Naive thymus-derived CD8-positive, alpha-beta T cell (primary cell): ENCODE measurements at places on chromosomes 5 and 9. TPM values are rescaled to one million over a fixed set of nuclear protein-coding genes. Genes with fewer than 3 reads are reported as not detected.

GRCh38 chr9:98040212-98040611 is 16.3 kb upstream of the NANS start:
- no peak for DNase-seq
- H3K4me1 ChIP-seq: peaks cover 4% of the 10 kb centered on the region

DNA sequence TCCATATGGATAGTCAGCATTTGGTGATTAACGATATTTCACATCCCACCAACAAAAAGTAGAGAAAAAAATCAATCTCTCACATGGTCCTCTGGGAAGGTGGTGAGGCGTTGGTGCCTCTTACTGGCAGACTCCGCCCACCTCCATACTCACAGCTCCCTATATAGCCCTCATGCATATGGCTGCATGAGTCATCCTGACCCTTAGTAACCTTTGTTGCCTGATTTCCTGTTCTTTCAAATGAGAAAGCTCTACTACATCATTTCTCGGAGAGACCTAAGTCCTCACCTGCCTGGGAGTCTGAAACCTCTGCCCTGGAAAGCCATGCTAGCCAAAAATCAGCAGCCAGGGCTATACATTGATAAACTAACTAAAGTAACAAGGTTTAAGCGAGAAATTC is 33.3 kb upstream of the ABCA1 start:
- no peak for DNase-seq
- no peak overlapping the region for H3K27ac ChIP-seq
- H3K4me3 ChIP-seq: no peak overlapping the region

The TMEM174 gene
- not detected for total RNA-seq

DNA sequence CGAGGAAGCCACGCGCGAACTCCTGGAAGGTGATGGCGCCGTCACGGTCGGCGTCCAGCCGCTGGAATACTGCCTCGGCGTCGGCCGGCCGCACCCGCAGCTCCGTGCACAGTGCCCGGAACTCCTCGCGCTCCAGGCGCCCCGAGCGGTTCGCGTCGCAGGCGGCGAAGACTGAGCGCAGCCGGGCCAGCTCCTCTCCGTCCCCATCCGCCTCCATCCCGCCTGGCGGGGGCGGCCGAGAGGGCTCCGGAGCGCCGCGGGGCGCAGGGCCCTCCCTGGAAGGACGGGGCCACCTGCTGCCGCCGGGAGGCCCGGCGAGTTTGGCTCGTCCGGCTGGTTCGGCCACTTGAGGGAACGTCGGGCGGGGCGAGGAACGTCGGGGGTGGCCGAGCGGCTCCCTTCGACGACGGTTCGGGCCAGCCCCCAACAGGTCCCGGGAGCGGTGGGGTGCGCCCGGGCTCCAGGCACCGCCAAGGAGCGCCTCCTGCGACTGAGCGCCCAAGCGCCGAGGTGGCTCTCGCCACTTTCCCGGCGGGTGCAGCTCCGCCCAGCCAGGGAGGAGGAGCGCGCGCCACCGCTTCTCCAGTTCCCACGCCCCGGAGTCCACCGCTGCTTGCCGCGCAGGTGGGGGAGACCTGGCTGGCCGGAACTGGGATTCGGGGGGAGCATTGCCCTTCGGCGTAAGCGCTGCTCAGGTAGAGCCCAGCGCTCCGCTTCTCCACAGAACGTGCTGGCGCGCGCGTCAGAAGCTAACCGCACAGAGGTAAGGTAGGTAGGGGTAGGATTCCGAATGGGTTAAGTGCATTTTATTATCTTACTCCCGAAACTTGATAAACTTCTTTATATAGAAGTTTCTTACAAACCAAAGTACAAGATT is at the start of gene RASEF:
Gene RASEF (minus strand): TSS at position 492 of the 877 bp plus-strand sequence. CDS start 275 bp downstream, at position 217.
- H3K27me3 ChIP-seq: peaks cover 67% of the 10 kb centered on the region
- no peak for DNase-seq
- no peak within 1 kb of the TSS for H3K27ac ChIP-seq

The ZFP37 gene
- total RNA-seq: 2.6 TPM

GRCh38 chr9:75101004-75101588 is 12.8 kb downstream of the OSTF1 start:
- no peak for DNase-seq
- peaks cover 33% of the 10 kb centered on the region for H3K4me1 ChIP-seq
- no peak overlapping the region for H3K4me3 ChIP-seq
- H3K27me3 ChIP-seq: no peaks in the 10 kb centered on the region
- peak overlapping the region; percentile 85 for H3K27ac ChIP-seq
- no peaks in the 10 kb centered on the region for H3K36me3 ChIP-seq

- H3K4me3 ChIP-seq: no peak overlapping the region
- no peaks in the 10 kb centered on the region for H3K4me1 ChIP-seq
- peaks cover 54% of the 10 kb centered on the region for H3K36me3 ChIP-seq
Measured at GRCh38 chr9:131642496-131643083, 97.3 kb downstream of the PRRT1B start.

The PPIC gene
- not detected for total RNA-seq
